Activated T-helper 9 cell treated with anti-CD3 and anti-CD28 coated beads, Interleukin-2, amount 50 U/mL, for 16 hours (primary cell): ENCODE measurements at places on chromosomes 11 and 22.

DNA sequence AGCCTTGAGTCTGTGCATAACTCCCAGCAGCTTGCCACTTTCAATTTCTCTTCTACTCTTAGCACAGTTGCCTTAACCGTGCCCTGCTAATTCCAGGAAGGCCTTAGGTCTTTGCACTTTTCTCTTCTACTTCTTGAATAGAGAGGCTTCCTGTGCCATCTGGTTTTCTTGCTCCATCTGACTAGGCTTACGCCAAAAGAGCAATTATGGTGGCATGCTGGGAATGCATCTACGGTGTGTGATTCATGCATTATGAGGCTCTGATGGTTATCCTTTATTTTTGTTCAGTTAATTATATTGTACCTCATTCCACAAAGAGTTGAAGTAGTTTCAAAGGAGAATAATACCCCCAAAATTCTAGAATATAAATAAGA, 29.4 kb downstream of the SIK2 start:
- no peak for DNase-seq

GRCh38 chr11:35893796-35894475, 49.9 kb upstream of the LDLRAD3 start:
- no peak for DNase-seq

- DNase-seq: no peak
Observed at GRCh38 chr11:86091566-86091965, 22.7 kb upstream of the PICALM start.

GRCh38 chr22:39625569-39626537, 55.3 kb downstream of the CACNA1I start:
- DNase-seq: no peak

GRCh38 chr22:46757104-46757503, 5.3 kb upstream of the TBC1D22A start:
- DNase-seq: no peak

DNA sequence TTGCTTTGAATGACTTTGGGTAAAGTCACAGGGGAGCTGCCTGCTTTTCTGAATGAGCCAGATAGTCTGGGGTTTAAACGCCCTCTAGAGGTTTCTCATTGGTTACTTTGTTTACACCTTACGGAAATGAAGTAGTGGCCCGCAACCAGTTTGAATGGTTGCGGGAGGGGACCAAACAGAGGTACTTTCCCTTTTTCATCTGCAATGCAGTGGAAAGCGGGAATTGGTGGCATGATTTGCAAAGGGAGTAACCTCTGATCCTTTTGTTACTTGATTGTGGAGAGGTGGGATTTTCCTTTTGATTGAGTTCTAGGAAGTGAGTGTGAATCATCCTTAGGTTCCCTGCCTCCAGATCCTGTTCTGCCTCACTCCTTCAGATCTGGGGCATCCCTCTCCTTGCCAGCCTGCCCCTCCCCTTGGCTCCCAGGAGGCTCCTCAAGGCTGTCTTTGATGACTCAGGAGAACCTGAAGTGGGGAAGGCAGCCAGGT, 15.9 kb upstream of the GLYATL1 start:
- no peak for DNase-seq
